NCI-H524 treated with DMSO at 0.1 percent for 48 hours (cell line): ENCODE measurements at places on chromosomes 4 and X.

DNA sequence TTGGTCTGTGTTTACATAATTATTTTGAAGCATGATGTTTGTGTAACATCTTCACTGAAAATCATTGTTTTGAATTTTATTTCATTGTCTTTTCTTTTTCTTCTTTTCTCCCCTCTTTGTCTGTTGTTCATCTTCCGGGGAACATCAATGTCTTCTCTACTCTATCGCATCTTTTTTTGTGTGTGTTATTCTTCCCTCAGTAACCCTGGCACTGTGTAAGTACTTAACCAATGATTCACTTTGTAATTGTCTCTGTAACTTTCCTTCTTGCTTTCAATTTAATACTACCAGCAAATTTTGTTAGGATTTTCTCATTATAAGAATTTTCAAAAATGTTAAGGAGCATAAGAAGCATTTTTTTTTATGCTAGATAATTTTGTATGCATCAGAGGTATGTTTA is 130.8 kb downstream of the PDLIM5 start:
- DNase-seq = no peak

DNA sequence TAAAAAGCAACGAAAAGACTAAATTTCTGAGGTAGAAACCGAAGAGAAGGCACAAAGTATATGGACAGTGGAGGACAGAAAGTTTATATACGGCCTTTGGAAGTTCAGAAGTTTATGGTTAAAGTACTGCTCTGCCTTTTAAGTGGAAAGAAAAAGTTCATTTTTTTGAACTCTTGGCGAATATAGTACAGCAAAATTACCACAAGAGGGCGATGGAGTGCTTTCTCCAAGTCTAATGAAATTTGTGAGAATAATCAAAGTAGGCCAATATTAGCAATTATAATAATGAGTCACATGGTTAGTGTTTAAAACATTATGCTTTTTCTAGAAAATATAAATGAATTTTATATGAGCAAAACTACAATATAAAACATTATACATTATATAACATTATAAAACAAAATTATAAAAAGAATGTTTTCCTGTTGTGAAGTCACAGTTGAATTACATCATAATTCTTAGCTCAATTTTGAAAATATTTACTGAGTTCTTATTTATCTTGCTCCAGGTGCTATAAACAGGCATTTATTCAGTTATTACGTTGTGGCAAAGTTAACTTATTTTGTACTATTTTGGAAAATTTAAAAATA is 136.2 kb upstream of the BMPR1B start:
- DNase-seq = no peak

GRCh38 chr4:87559090-87559837 is 30.1 kb upstream of the SPARCL1 start:
- no peak for DNase-seq

- DNase-seq = no peak
Observed at GRCh38 chr4:26362745-26363439, 42.1 kb downstream of the RBPJ start.

DNA sequence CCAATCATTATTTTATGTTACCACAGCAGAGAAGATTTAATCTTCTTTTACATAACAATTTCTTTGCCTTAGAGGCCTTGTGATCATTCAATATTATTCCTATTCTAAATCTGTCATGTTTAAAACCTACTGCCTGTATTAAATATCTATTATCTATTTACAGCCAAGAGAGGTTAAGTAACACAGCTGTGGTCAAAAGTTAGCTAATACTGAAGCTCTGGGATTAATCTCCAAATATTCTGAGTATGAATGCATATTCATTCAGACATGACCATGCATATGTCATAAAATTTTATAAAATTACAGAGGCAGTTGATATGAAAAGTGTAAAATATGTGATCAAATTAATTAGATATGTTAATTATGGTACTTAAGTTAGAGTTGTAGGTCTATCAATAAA is 187.9 kb upstream of the MAB21L2 start:
- DNase-seq = no peak

- no peak for DNase-seq
Observed at GRCh38 chr4:4599481-4600275, 57.8 kb upstream of the STX18 start.

DNA sequence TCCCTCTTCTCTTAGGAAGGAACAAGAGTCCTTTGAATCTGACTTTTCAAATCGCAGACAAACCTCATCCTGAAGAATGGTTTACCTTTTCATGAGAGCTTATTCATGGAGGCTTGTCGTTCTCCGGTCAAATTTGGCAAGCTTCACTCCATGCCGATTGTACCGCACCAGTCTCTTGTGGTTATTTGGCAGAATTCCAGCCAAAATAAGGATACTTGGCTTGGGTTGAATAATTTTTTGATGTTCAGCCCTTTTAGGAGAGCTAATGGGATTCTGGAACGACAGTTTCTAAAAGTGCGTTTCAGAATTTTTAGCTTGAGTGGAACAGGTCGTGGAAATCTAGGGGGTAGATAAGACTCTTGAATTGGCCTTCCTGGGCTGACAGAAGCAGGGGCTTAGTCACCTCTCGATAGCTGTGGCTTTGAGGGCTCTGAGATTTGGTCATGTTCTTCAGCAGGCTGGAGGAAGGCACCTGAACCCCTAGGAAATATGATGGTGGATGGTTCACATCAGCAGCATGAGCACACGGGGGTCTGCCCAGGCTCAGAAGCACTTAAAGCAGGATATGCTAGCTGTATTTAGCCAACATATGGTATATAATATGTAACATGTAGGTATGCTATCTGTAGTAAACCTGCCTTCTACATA is 1.5 kb downstream of the KLHL2 start:
- DNase-seq = no peak

- DNase-seq = no peak
Observed at GRCh38 chr4:88659890-88660208, 37.8 kb downstream of the NAP1L5 start.

DNA sequence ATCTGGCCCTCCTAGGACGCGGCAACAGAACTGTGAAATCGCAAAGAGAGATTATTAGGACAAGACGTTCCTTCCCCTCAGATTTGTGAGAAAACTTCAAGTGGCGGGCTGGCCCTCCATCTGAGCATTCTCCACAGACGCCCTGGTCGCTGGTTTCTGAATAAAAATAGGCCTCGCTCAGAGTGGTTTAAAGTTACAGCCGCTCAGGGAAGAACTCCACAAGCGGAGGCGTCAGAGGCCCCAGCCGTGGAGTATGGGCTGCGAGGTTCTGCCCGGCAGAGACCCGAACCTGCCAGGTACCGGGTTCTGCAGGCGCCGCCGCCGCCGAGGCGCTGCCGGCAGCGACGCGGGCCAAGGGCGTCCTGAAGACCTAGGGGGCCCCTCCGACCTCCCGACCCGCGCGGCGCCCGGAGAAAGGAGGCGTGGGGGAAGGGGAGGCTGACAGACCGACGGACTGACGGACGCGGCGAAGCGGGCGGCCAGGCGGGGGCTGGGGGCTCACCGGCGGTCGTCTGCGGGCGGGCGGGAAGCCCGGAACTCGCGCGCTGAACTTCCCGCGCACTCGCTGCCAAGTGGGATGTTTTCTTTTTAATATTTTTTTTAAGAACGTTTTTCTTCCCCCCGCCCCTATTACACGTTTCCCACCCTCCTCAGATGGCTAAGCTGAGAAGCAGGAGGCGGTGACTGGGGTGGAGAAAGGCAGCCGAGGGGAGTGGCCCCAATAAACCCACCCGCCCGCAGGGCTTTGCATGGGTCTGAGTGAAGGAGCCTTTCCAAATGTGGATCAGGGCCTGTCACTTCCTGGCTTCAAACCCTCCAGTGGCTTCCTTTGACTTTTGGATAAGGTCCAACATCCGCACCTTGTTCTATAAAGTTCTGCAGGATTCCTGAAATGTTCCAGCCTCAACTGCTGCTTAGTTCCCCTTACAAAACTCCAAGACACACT is at the start of gene PABPC4L:
TSS of gene PABPC4L (minus strand) at position 574 of the 946 bp plus-strand sequence. CDS start 770 bp downstream, outside the sequence.
- DNase-seq = no peak

DNA sequence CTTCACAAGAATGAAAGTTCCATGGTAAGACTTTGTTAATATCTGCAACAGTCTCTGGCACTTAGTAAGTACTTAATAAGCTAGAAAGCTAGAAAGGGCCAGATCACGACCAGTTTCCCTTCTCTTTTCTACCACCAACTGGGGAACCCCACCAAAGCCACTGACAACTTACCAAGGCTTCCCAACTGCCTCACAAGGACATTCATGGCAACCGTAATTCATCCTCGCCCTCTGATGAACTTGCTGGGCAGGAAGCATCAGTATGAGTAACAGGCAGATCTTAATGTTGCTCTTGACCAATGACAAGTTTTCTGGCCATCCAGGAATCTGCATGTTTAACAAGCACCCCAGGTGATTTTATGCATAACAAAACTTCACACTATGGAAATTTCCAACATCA is 23.2 kb upstream of the ZCCHC13 start:
- DNase-seq = no peak

GRCh38 chrX:150975655-150976390 is 7.3 kb upstream of the HMGB3 start:
- DNase-seq = no peak

DNA sequence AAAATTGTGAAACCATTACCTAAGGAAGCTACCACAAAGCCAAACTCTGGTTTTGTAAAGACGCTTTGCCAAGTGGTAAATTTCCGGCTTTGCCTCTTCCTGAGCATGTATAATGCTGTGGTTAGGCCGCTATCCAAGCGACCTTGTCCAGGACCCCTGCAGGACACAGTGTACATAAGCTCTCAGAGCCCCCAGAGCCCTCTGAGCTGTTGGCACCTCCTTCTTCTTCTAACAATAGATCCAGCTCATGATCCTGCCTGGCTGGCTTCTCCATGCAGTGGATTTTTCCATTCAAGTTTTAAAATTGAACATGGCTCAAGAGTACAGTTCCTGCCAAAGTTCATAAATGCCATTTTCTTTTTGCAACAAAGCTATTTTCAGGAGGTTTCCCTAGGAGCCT is 326.7 kb downstream of the MAPK10 start:
- no peak for DNase-seq

- no peak for DNase-seq
Observed at GRCh38 chr4:101367201-101367600, 19.9 kb upstream of the PPP3CA start.

DNA sequence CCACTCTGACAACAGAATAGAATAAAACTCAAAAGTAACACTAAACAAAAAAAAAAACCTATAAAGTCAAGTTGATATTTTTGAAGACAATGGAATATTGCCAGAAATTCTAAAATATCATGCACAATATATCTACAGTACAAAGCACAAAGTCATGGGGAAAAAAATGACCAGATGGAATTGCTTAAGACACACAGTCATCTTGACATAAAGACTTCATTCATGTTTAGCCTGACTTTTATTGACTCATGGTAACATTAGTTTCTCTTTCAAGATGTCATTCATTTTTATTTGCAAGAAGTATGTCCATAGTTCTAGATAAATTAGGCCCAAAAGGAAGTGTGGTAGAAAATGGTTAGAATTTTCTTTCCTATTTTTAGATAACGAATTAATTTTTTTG is 259.1 kb downstream of the CAMK2D start:
- no peak for DNase-seq

- DNase-seq = no peak
Observed at GRCh38 chr4:73691759-73692158, 48.6 kb upstream of the CXCL8 start.

DNA sequence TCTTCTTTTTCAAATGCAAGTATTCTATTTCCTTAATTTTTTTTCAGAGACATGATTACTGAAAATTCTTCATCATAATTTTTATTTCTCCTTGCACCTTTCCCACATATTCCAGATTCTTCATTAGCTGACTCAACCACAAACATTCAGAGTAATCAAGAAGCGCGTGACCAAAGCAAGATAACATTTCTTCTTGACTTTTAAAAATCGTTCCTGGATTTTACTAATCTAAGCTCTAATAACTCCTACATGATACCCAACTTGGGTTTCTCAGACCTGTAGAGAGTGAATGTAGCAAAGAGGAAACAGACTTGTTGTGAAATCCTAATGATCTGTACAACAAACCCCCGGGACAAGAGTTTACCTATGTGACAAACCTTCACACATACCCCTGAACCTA is 615.0 kb downstream of the TMA16 start:
- DNase-seq = no peak

GRCh38 chrX:37047776-37048175 is 39.6 kb downstream of the FAM47C start:
- no peak for DNase-seq
